ENCODE measurements at places on chromosomes 16 and 17. TPM values are rescaled to one million over a fixed set of nuclear protein-coding genes. Genes with fewer than 3 reads are reported as not detected.

DNA sequence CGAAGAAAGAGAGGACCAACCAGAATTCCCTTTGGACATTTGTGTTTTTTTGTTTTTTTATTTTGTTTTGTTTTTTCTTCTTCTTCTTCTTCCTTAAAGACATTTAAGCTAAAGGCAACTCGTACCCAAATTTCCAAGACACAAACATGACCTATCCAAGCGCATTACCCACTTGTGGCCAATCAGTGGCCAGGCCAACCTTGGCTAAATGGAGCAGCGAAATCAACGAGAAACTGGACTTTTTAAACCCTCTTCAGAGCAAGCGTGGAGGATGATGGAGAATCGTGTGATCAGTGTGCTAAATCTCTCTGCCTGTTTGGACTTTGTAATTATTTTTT is 3.6 kb downstream of the SOX9 start:
- no peaks in the 10 kb centered on the region for H3K27me3 ChIP-seq
- no peak overlapping the region for H3K4me3 ChIP-seq
- DNase-seq, result no peak

GRCh38 chr16:3553138-3553923 is 23.9 kb downstream of the NLRC3 start:
- DNase-seq, result no peak
- H3K27ac ChIP-seq, result no peak overlapping the region
- H3K36me3 ChIP-seq, result no peaks in the 10 kb centered on the region
- no peak overlapping the region for H3K4me3 ChIP-seq

DNA sequence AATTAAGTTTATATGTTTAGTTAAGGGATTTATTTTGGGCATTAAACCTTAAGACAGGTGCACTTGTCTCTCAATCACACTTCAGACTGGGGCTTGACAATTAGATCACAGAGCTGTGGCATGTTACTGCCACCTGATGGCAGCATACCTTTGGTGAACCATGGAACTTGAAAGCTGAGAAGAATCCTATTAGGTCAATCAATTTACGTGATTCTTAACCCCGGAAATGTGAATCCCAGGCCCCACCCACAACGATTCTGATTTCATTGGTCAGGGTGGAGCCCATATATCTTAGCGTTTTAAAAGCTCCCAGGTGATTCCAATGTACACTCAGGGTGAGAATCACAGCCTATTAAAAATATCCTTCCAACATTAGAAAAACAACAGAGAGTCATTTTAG is 91.0 kb downstream of the GSG1L start:
- no peak overlapping the region for H3K27ac ChIP-seq
- H3K27me3 ChIP-seq, result no peaks in the 10 kb centered on the region
- no peaks in the 10 kb centered on the region for H3K36me3 ChIP-seq
- no peaks in the 10 kb centered on the region for H3K4me1 ChIP-seq
- DNase-seq, result no peak

DNA sequence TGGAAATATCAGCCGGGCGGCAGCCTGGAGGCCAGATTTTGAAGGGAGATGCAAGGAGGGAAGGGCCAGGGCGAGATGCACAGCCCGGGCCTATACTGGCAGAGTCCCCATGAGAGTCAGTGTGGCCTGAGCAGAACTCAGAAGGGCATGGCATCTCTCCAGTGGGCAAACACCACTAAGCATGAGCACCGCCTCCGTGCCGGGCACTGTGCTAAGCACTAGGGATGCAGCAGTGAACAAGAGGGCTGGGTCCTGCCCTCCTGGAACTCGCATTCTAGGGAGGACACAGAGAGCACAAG is 33.5 kb downstream of the TK2 start:
- H3K27ac ChIP-seq, result peak overlapping the region; percentile 99
- peaks cover 56% of the 10 kb centered on the region for H3K4me1 ChIP-seq
- H3K36me3 ChIP-seq, result no peaks in the 10 kb centered on the region
- H3K27me3 ChIP-seq, result no peaks in the 10 kb centered on the region
- no peak for DNase-seq
- H3K4me3 ChIP-seq, result no peak overlapping the region

GRCh38 chr16:58509256-58510096 is 5.8 kb upstream of the SETD6 start:
- peaks cover 15% of the 10 kb centered on the region for H3K4me1 ChIP-seq
- no peaks in the 10 kb centered on the region for H3K36me3 ChIP-seq
- DNase-seq, result peak; percentile 7
- no peaks in the 10 kb centered on the region for H3K27me3 ChIP-seq

DNA sequence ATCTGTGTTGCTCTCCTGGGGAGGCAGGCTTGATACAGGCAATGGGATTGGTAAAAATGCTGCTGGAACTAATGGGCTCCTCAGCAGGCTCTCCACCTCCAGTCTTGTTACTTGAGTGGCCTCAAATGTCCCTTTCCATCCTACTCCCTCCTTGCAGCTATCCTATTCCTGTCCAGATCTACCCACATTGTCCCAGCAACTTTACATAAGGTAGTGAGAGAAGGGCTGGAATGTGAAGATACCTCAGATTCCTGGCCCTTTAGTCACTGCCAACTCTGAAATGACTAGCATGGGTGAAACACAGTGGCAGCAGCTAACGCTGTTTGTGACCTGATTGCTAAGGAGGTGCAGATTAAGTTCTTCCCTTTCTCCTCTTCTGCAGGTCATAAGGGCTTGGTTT is 210.1 kb upstream of the HS3ST4 start:
- H3K4me1 ChIP-seq, result no peaks in the 10 kb centered on the region
- H3K27ac ChIP-seq, result no peak overlapping the region
- no peak for DNase-seq
- no peak overlapping the region for H3K4me3 ChIP-seq
- H3K27me3 ChIP-seq, result no peaks in the 10 kb centered on the region
- no peaks in the 10 kb centered on the region for H3K36me3 ChIP-seq

DNA sequence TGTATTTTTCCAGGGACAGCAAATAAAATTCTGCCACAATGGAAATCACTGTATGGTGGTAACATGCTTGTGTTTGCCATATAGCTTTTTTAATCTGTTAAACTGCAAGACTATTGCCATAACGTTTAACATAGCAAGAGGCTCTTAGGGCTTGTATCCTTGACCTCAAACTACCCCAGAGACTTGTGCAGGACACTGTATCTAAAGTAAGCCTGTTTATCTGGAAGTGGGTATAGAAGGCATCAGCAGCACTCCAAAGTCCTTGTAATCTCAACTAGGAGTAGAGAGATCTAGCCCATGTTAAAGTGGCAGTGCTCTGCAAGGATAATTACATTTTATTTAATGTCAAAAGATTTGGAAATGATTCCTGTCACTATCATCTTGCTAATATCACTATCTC is 1424.1 kb downstream of the CDH11 start:
- no peak overlapping the region for H3K4me3 ChIP-seq
- H3K4me1 ChIP-seq, result peaks cover 5% of the 10 kb centered on the region
- H3K27me3 ChIP-seq, result no peaks in the 10 kb centered on the region
- DNase-seq, result no peak
- no peak overlapping the region for H3K27ac ChIP-seq

DNA sequence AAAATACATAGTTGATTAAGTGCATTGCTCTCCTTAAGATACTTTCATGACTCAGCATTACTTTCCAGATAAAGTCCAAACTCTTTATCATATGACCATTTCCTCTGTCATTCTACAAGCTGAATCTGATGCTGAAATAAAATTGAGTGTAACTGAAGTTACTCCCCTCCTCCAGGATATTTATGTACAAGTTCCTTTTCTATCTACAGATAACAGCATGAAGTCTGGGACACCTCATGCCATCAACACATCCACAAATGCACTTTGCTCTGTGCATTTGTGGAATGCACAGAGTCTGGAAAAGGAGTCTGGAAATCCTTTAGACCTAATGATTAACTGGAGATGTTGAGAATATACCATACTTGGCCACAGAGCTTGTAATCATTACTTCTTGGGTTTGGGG is 60.5 kb downstream of the ACSM2B start:
- H3K4me3 ChIP-seq, result no peak overlapping the region
- no peaks in the 10 kb centered on the region for H3K36me3 ChIP-seq
- peaks cover 4% of the 10 kb centered on the region for H3K4me1 ChIP-seq

DNA sequence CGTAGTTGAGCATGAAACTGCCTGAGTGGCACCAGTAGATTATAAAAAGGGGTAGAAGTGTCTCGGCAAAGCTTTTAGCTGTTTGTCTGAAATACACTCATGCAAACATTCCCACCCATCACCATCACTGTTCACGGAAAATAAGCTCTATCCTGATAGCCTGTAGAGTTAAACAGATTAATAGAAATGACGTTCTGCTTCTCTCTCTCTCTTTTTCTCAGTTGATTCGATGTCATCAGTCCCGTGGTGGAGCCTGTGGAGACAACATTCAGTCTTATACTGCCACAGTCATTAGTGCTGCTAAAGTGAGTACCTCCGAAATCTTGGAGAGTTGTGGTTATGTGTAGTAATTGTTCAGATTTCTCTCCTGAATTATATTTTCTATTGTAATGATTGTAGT is 224.7 kb downstream of the BCAS3 start:
- no peaks in the 10 kb centered on the region for H3K27me3 ChIP-seq
- no peaks in the 10 kb centered on the region for H3K4me1 ChIP-seq
- no peak overlapping the region for H3K4me3 ChIP-seq
- no peak for DNase-seq
- H3K27ac ChIP-seq, result no peak overlapping the region

DNA sequence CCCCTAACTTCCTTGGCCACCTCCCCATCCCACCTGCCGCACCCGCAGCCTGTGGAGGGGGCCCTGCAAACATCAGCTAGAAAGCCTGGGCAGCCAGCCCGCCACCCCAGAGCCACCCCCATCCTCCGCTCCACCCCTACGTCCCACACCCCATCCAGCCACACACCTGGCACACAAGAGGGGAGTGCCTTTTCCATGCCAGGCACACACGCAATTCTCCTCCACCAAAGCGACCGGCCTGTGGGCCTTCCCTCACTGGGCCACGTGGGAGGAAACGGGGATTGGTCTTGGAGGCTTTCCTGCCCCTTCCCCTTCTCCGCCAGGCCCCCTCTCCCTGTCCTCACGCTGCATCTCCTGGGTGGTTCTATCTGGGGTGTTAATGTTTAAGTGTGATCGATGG is 48.7 kb upstream of the TNRC6C start:
- no peak overlapping the region for H3K27ac ChIP-seq
- no peaks in the 10 kb centered on the region for H3K4me1 ChIP-seq
- H3K27me3 ChIP-seq, result no peaks in the 10 kb centered on the region
- DNase-seq, result no peak

DNA sequence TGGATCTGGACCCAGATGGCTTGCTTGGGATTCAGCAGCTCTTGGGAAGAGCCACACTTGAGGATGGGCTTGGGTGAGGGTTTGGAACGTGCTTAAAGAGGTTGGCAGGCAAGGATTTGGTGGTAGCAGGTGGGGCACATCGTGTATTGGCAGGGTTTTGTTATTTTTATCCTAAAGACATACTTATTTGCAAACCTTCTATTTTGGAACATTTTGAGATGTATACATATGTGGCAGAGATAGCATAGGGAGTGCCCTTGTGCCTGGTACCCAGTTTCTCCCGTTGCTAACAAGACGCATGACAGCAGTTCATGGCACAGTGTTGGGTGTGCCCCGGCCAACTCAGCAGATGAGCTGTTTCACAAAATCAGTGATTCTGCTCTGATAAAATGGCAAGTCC is 9.1 kb downstream of the BANP start:
- no peak overlapping the region for H3K4me3 ChIP-seq
- H3K36me3 ChIP-seq, result no peaks in the 10 kb centered on the region
- no peak overlapping the region for H3K27ac ChIP-seq
- no peak for DNase-seq

- no peak overlapping the region for H3K4me3 ChIP-seq
- no peak overlapping the region for H3K27ac ChIP-seq
- H3K4me1 ChIP-seq, result peaks cover 24% of the 10 kb centered on the region
- DNase-seq, result no peak
- no peaks in the 10 kb centered on the region for H3K27me3 ChIP-seq
- no peaks in the 10 kb centered on the region for H3K36me3 ChIP-seq
These were observed 46.9 kb downstream of the TEKT5 start for GRCh38 chr16:10647721-10648296.

DNA sequence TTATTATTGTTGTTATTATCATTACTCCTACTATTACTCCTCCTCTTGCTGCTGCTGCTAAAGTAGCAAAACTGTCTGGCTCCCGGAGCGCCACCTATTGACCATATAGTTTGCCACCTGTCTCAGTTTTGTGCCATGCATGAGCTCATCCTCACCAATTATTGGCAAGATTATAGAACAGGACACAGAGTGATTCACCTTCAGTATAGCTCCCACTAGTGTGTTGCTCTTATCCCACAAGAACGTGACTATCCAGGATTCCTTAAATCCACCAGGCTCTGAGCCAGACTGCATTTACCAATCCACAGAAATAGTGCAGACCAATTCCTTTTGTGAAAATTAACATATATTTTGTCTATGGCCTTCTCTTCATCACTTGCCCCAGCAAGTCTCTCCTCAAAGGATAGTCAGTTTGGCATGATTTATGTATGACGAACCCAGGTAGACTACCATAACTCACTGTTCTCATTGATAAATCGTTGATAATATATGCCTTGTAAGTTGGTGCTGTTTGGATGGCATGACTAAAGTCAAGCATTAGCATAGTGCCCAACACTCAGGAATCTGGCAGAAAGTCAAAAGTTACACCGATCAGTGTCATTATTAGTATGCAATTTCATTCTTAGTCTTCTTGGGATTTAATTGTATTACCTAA is 405.5 kb upstream of the HSBP1 start:
- no peak overlapping the region for H3K4me3 ChIP-seq
- H3K4me1 ChIP-seq, result no peaks in the 10 kb centered on the region

DNA sequence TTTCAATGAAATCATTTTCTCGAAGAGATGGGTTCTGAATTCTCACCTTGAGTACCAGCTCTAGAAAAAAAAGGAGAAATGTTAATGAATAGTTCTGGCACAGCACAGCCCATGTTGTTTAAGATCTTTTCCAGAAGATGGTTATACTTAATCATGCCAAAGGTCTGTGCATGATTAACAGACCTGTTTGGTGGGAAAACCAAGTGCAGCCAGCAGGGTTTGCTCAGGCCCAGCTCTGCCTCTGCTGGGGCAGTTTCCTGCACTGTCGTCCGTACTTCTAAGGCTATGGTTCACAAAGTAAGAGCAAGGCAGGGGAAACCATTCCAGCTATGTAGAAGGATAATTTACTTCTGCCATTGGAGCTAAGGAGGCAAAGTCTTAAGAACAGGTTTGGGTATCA is 10.7 kb downstream of the ANKRD40 start:
- no peak overlapping the region for H3K4me3 ChIP-seq
- no peak for DNase-seq
- H3K4me1 ChIP-seq, result peaks cover 57% of the 10 kb centered on the region
- H3K27ac ChIP-seq, result peak overlapping the region; percentile 94
- no peaks in the 10 kb centered on the region for H3K27me3 ChIP-seq
- peaks cover 16% of the 10 kb centered on the region for H3K36me3 ChIP-seq

- no peaks in the 10 kb centered on the region for H3K4me1 ChIP-seq
- H3K36me3 ChIP-seq, result no peaks in the 10 kb centered on the region
- H3K27me3 ChIP-seq, result no peaks in the 10 kb centered on the region
- no peak overlapping the region for H3K4me3 ChIP-seq
- no peak for DNase-seq
- H3K27ac ChIP-seq, result no peak overlapping the region
These were observed 282.2 kb downstream of the MAF start for GRCh38 chr16:79318143-79318899.

DHRS7C gene
- total RNA-seq, result not detected

CDK3 gene
- 4.9 TPM for total RNA-seq

KIF2B gene
- total RNA-seq, result not detected

EPX gene
- total RNA-seq, result not detected

CLCN7 gene
- 115 TPM for total RNA-seq

KRTAP4-4 gene
- total RNA-seq, result not detected

SHISA6 gene
- total RNA-seq, result under 0.01 TPM

PIGQ gene
- 76.5 TPM for total RNA-seq

AOC2 gene
- 1.0 TPM for total RNA-seq

GRB7 gene
- total RNA-seq, result 25.4 TPM

NPIPB9 gene
- total RNA-seq, result not detected

UTP4 gene
- 12.2 TPM for total RNA-seq
